Activated CD4-positive, alpha-beta T cell treated with anti-CD3 and anti-CD28 coated beads for 36 hours (primary cell): ENCODE measurements at places on chromosomes 4 and X.

DNA sequence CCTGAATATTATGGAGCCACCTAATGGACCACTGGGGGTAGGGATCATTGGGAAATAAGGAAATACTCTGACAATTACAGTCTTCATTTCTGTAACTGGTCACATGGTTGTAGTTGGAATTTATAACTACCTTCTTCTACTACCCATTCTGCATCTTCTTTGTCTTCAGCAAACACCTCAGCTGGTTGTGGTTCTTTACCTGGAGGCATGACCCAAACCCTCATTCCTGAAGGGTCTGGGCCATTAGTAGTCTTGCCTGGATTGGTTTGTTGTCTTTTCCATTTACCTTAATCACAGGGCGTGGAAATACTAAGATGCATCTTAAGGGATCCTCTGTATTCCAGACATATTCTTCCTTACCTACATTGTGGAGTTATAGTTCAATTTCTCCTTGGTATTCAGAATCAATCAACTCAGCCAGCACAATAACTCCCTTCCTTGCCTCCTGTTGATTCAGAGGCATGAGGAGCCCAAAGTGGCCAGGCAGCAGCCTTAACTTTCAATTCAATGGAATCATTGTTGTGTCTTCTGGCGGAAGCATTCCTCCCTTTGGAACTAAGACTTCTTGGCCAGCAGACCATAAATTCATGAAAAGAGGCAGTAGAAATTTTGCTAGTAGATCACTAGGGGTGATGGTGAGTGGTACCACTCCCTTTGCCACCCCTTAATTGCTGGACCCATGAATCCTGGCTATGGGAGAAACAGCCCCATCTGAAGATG lies 75.7 kb upstream of the RAP2C start:
- DNase-seq, result no peak

DNA sequence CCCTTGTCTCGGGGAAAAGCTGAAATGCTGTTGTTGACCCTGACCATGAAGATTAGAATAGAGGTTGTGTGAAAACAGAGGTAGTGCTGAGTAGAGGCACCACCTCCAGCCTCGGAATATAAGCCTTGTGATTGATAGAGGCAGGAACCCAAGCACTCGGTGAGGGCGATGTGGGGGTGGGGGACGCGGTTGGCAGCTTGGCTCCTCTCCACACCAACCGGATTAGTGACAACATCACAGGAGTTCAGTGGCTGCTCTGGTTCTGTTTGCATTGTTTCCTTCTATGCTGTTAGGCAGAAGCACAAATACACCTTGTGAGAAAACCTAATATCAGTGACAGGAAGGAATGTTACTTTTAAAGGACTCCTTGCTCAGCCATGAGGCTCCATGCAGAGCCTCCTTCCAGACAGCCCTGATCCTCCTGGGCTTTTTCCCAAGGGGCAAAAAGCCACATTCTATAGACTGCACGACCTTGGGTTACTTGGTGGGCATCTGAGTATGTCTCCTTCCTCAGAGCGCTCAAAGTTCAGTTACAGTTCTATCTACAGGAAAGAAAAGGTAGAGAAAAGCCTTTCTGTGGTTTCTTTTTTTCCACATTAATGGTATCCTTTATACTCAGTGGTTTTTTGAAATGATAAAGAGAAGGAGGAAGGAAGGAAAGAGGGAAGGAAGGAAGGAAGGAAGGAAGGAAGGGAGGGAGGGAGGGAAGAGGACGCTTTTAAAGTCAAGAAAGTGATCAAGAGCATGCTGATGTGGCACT lies 150.4 kb upstream of the NOCT start:
- peak; percentile 9 for DNase-seq

- DNase-seq, result no peak
These were observed 197.2 kb upstream of the VCX3A start for GRCh38 chrX:6732101-6732500.

DNA sequence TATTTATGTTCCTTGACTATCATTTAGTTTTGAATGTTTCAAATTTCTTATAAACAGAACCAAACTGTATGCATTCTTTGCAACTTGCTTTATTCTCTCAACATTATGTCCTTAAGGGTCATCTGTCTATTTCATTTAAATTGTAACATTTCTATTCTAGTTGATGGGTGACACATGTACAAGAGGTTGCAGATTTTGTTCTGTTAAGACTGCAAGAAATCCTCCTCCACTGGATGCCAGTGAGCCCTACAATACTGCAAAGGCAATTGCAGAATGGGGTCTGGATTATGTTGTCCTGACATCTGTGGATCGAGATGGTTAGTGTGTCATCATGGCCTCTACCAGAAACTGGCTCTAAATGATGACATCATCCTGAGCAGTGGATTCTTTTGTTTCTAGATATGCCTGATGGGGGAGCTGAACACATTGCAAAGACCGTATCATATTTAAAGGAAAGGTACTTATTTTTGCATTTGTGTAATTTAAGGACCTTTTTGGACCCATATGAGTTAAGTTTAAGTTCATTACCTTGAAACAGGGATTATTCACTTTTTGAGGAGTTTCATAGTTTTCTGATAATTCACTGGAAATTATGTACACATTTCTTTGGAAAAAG lies 6.1 kb downstream of the LIAS start:
- no peak for DNase-seq

DNA sequence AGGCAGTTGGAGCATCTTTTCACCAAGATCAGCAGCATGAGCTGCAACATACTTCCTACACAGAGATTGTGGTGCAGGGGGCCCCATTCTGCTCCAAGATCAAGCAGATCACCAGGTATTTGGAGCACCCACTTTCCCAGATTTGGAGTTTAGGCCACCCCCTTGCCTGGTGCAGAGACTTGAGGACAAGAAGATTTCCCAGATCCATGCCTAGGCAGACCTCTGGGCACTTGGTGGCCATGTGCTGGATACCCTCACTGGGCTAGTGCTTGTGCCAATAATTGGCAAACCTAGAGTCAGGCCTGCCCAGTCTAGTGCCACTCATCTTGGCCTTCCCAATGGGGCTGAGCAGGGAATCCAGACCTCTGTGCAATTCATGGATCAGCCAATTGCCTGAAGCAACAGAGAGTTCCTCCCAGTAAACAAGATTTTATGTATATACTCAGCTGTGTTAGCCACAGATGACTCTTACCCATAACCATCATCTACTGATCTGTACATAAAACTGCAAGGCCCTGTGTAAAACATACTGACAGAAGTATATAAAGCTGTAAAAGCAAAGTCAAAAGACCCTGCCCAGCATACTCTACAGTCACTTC lies 228.4 kb upstream of the EMCN start:
- DNase-seq, result no peak

GRCh38 chr4:74428276-74428675 lies 16.7 kb upstream of the AREG start:
- DNase-seq, result no peak

DNA sequence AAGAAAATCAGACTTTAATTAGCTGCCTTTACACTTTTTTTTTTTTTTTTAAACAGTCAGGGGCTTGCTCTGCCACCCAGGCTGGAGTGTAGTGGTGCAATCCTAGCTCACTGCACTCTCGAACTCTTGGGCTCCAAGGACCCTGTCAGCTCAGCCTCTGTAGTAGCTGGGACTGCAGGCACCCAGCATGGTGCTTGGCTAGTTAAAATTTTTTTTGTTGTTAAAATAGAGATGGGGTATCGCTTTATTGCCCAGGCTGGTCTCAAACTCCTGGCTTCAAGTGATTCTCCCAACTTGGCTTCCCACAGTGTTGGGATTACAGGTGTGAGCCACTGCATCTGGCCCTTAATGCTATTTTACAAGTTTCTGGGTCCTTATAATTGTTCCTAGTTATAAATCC lies 359.1 kb downstream of the SPRY1 start:
- DNase-seq, result no peak

- no peak for DNase-seq
These were observed 139.7 kb downstream of the EFHC2 start for GRCh38 chrX:44203791-44204190.

DNA sequence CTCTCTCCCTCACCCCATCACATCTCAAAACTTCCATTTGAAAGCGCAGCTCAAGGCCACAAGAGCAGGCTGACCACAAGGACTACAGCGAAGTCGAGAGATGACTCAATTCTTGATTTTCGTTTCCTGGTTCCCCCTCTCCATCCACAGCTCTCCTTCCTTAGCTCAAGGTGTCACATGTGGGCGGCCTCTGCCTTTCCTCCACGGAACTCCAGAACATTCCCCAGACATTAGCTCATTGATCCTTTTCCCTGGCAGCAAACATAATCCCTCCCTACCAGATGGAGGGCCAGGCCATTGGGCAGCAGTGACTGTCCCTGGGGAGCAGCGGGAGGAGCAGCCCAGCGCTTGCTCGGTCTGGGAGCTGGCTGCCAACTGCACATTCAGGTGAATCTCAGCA lies 56.3 kb downstream of the CCDC149 start:
- no peak for DNase-seq

GRCh38 chr4:78609580-78609979 lies 58.0 kb downstream of the ANXA3 start:
- no peak for DNase-seq

GRCh38 chr4:3266076-3266475 lies 17.1 kb downstream of the MSANTD1 start:
- DNase-seq, result no peak

DNA sequence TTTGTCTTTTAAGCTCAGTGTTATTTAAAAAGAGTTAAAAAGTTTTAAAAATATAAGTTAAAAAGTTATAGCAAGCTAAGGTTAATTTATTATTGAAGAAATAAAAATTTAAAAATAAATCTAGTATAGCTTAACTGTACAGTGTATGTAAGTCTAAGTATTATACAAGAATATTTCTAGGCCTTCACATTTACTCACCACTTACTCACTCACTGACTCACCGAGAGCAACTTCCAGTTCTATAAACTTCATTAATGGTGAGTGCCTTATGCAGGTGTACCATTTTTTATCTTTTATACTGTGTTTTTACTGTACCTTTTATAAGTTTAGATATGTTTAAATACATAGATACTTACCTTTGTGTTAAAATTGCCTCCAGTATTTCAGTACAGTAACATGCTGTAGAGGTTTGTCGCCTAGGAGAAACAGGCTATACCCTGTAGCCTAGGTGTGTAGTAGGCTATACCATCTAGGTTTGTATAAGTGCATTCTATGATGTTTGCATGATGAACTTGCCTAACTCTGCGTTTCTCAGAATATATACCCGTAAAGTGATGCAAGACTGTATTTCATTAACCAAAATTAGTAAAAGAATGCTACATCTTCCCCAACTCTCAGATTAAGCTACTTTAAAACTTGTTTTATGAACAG lies 202.9 kb downstream of the CFAP299 start:
- DNase-seq, result no peak

GRCh38 chrX:124651031-124651430 lies 304.7 kb downstream of the SH2D1A start:
- DNase-seq, result no peak

DNA sequence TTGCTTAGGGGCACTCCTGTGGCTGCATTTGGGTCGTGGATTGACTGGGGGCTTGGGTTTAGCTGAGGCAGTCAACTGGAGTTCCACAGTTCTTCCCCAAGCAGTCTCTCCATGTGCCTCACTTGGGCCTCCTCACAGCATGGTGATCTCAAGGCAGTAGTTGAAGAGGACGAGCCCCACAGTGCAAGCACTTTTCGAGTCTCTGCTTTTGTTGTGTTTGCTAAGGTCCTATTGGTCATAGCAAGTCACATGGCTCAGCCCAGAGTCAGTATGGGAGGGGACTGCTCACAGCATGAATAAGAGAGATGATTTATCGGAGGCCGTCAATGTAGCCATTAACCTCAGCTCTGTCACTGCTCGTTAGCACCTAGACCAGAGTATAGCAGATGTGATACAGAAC lies 29.7 kb downstream of the BMX start:
- no peak for DNase-seq

DNA sequence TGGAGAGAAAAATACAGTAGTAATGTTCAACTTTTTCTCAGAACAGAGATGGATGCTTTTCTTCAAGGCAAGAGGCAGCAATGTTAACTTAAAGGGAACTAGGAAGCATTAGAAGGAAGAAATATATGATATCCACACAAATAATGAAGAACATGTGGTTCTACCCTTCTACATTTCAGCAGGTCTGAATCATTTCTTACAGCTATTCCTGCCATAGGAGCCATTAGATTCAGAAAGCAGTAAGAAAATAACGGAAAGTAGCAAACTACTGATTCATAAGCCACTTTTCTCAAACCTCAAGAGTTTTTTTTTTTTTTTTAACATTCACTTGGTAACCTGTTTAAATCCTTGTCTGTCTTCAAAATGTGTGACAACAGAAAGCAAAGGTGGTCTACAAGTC lies 1251.6 kb upstream of the AGA start:
- DNase-seq, result no peak

GRCh38 chr4:54428940-54429339 lies 199.8 kb downstream of the PDGFRA start:
- no peak for DNase-seq

GRCh38 chrX:10582215-10582733 lies 38.1 kb downstream of the MID1 start:
- DNase-seq, result no peak

DNA sequence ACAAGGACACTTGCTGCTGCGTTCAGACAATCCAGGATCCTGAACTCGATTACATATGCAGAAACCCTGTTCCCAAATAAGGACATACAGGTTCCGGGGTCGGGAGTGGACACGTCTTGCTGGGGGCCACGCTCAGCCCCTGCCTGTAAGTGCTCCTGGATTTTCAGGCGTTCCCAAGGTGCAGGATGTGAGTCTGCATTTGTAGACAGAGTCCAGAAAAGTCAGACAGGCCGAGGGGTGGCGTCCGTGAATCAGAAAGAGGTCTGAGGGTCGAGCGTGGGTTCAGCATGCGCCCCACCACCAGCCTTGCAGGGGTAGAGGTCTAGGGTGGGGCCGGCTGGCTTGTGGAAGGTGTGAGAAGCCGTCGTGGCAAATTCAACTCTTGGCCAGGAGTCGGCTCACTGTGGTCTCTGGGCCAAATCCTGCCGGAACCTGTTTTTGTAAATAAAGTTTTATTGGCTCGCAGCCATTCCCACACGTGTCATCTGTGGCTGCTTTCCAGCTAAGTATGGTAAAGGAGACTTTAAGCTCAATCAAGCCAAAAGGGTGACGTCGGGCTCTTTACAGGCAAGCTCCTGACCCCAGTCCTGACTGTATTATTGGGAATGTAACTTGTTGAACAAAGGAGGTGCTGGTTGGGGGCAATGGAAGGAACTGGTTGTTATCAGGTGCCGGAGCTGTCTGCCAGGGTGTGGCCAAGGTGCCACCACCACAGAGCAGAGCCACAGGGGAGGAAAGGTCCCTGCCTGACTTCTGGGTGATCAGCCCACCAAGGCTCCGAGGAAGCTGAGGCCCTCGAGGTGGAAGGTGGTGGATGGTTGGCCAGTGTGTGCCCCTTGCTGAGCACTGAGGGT lies 7.4 kb downstream of the DOK7 start:
- no peak for DNase-seq

DNA sequence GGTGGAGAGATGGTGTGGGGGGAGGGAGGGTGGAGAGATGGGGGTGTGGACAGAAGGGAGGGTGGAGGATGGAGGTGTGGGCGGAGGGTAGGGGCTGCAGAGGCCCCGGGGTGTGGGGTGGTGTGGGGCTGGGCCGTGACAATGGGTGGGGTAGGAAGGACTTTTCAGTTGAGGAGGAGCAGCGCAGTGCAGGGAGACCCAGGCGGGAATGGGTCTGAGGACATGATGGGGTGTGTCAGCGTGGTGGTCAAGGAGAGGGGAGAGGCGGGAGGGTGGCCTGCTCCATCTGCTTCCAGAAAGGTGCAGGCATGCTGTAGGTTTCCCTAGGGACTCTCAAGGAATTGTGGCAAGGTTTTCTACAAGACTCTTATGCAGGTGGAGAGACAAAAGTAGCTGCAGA lies 48.9 kb downstream of the RGS12 start:
- no peak for DNase-seq

GRCh38 chrX:147898951-147899350 lies 12.8 kb upstream of the FMR1 start:
- DNase-seq, result no peak
